ENCODE measurements at places on chromosomes 16 and 17. TPM values are rescaled to one million over a fixed set of nuclear protein-coding genes. Genes with fewer than 3 reads are reported as not detected.

DNA sequence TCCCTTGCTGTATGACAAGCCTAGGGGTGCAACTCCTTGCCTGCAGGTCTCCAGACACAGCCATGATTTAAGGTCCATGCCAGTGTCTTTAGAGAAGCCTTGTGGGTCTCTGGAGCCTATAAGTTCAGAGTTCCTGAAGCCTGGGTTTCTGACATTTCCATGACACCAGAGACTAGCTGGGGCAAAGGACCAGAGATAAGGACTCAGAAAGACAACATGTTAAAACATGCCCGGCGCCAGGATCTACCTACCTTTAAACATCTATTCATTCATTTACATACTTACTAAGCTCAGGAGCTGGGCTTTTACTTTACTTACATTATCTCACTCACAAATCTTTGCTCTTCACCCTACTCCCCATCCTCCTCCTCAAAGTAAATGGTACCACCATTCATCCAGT is 1.5 kb downstream of the MRPL27 start:
- H3K27me3 ChIP-seq, result no peaks in the 10 kb centered on the region
- H3K4me1 ChIP-seq, result no peaks in the 10 kb centered on the region
- DNase-seq, result no peak
- H3K27ac ChIP-seq, result no peak overlapping the region
- H3K36me3 ChIP-seq, result peaks cover 18% of the 10 kb centered on the region

DNA sequence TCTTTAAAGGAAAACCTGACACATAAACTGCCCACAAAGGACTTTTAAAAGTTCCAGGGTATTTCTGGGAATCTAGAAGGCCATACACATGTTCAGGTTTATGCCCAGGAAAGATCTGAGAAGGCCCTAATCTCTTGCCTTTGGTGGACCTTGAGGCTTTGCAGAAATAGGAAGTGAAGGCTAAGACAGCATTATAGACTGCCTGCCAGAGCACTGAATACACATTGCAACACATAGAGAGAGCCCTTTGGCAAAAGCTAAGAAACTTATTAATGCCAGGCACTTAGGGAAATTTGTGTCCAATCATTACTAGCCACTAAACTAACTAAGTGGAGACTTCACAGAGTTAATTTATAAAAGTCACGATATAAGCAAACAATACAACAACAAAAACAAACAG is 70.4 kb downstream of the MMD start:
- no peak for DNase-seq
- H3K27ac ChIP-seq, result no peak overlapping the region
- H3K4me3 ChIP-seq, result no peak overlapping the region

- H3K4me3 ChIP-seq, result no peak overlapping the region
- H3K27ac ChIP-seq, result no peak overlapping the region
- no peak for DNase-seq
- H3K4me1 ChIP-seq, result peaks cover 4% of the 10 kb centered on the region
- H3K36me3 ChIP-seq, result no peaks in the 10 kb centered on the region
- no peaks in the 10 kb centered on the region for H3K27me3 ChIP-seq
Observed at GRCh38 chr17:36869441-36869840, 67.8 kb upstream of the LHX1 start.

DNA sequence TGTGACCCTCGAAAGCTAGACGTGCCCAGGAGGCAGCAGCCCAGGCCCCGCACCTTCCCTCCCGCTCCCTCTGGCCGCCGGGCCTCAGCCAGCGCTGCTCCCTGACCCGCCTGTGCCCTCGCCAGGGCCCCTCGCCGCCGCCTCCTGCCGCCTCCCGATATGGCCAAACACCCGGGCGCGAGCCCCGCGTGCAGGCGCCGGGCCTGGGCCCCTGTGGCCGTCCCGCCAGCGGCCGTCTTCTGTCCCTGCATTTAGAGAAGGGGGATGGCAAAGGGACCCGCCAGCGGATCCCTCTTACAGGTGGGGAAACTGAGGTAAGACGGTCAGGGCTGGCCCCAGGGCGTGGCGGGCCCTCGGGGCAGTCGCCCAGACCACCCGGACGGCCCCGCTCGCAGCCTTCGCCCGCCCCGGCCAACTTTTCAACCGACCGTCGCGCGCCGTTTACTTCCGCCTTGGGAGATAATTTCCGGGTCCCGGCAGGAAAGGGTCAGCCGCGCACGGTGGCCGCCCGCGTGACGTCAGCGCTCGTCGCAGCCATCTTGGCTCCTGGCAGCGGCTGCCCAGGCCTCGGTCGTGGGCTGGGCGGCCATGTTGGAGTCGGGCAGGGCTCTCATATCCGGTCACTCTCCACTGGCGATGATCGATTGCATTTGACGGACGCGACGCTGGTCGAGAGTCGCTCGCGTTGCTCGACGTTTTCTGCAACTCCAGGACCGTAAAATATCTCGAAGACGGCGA is 7.0 kb upstream of the GNG13 start:
- H3K36me3 ChIP-seq, result no peaks in the 10 kb centered on the region
- peaks cover 27% of the 10 kb centered on the region for H3K27me3 ChIP-seq
- peak overlapping the region; percentile 65 for H3K4me3 ChIP-seq
- peak overlapping the region; percentile 56 for H3K27ac ChIP-seq
- DNase-seq, result peak; percentile 89
- H3K4me1 ChIP-seq, result peaks cover 2% of the 10 kb centered on the region

- no peaks in the 10 kb centered on the region for H3K36me3 ChIP-seq
- H3K27ac ChIP-seq, result no peak overlapping the region
- H3K4me3 ChIP-seq, result no peak overlapping the region
- no peaks in the 10 kb centered on the region for H3K4me1 ChIP-seq
Observed at GRCh38 chr16:24846548-24847357, 990 bp downstream of the SLC5A11 start.

GRCh38 chr16:85082173-85083050 is 29.9 kb downstream of the CIBAR2 start:
- no peak overlapping the region for H3K4me3 ChIP-seq
- no peak overlapping the region for H3K27ac ChIP-seq
- peaks cover 12% of the 10 kb centered on the region for H3K4me1 ChIP-seq
- no peaks in the 10 kb centered on the region for H3K36me3 ChIP-seq
- H3K27me3 ChIP-seq, result peaks cover 59% of the 10 kb centered on the region

DNA sequence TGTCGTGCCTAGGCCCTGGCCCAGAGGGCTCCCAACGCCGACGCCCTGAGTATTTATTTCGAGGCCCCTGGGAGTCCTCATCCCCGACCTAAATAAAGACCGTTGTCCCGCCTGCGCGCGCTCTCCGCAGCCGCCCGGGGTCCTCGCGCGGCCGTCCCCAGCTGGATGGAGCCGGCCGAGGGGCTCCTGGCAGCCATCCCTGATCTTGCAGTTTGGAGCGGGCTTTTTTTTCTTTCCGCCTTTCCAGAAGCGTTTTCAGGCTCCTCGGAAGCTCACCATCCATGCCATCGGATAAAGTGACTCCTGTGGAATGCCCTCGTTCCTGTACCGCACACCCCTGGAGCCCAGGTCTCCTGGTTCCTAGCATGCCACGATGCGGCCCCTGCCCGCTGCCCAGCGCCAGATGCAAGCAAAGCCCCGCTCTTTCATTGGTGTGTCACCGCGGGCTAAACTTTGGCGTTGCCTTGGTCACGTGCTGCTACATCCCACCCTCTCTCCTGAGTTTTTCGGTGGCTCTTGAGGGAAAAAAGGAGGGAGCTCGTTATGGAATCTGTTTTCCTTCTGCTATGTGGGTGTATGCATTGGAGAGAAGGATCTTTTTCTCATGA is 716 bp downstream of the TMEM94 start:
- H3K27me3 ChIP-seq, result no peaks in the 10 kb centered on the region
- H3K4me1 ChIP-seq, result no peaks in the 10 kb centered on the region
- H3K4me3 ChIP-seq, result peak overlapping the region; percentile 82
- H3K27ac ChIP-seq, result peak overlapping the region; percentile 85
- peak; percentile 70 for DNase-seq

The AXIN2 gene
- polyA plus RNA-seq, result 24.2 TPM

Measured in H1 (cell line).